ENCODE measurements at places on chromosomes 12 and 14.

DNA sequence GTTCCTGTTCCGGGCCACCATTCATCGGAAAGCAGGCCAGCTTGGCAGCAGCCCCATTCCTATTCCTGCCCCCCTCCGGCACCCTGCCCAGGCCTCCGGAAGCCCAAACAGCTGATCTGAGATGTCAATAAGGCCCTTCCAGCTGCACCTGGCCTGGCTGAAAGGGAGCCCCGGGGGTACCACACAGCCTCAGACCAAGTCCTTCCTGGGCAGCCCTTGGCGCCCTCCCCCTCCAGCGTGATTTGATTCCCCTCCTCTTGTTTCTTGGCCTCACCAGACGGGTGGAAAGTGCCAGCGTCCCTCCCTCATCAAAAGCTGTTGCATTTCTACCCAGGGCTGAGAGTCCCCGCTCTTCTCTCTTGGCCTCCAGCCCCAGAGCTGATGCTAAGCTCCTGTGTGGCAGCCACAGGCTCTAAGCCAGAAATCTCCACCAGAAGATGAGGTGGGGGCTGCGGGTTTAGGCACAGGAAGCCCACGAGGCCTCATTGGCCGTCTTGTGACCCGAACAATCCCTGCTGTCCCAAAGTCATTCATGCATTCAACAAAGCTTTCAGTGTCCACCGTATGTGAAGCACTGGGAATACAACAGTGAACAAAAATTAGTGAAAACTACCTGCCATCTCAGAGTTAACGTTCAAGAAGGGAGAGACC lies 215.4 kb downstream of the SLC41A2 start:
- no peak overlapping the region for H3K4me3 ChIP-seq
- H3K27ac ChIP-seq: no peak overlapping the region
- peaks cover 59% of the 10 kb centered on the region for H3K4me1 ChIP-seq
- peaks cover 2% of the 10 kb centered on the region for H3K36me3 ChIP-seq
- H3K27me3 ChIP-seq: no peaks in the 10 kb centered on the region

GRCh38 chr14:34722723-34723545 lies 8.5 kb upstream of the CFL2 start:
- DNase-seq: peak; percentile 56
- H3K27me3 ChIP-seq: peaks cover 2% of the 10 kb centered on the region
- H3K27ac ChIP-seq: no peak overlapping the region

DNA sequence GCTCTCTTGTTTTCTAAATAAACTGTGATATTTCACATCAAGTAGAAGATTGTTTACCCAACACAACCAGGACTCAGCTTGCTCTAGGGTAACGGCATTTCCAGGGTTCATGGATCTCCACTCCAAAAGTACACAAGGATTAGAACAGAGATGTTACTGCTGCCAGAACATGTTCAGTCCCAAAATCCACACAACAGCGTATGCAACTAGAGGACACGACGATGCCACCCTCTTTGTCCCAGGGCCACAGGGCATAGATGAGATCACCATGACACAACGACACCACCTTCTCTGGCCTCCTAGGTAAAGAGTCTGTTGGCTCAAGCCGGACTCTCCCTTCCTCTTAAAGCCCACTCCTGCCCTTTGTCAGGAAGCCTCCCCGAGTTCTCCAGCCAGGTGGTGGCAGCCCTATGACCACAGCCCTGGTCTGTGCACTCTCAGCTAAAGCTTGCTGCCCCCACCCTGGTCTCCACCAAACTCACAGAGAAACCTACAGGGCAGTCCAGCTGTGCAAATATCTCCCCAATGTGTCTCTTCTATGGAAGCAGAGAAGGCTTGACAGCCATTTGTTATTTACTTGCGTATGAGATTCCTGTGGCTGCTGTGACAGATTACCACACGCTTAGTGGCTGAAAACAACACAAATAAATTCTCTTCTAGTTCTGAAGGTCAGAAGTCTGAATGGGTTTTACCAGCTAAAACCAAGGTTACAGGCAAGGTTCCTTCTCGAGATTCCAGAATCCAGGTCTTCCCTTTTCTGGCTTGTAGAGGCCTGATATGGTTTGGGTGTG lies 10.3 kb downstream of the CLMN start:
- H3K36me3 ChIP-seq: no peaks in the 10 kb centered on the region
- peaks cover 5% of the 10 kb centered on the region for H3K4me1 ChIP-seq
- no peak overlapping the region for H3K4me3 ChIP-seq
- DNase-seq: no peak
- no peak overlapping the region for H3K27ac ChIP-seq

DNA sequence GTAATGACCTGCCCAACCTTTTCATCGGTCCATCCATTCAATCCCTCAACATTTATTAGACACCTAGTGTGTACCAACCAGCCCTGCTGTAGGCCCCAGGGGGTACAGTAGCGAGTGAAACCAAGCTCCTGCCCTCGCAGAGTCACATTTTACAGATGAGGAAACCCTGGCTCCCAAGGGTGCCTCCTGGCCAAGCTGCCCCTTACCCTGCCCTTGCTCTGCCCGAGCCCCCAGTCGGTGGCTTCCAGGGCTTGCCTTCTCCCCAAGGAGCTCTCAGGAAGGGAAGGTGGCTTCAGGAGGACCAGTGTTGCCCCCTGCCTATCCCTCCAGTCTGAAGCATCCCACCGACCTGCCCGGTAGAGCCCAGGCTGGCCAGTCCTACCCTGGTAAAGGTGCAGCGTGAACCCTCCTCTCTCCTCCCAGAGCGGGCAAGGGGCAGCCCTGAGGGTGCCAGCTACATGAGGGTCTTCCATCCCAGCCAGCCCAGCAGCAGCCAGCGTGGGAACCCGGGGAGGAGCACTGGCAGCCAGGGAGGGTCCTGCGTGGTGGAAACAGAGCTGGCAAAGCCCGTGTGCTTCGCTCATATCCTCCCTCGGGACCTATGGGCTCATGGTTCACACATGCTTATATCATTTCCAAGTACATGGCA lies 670 bp upstream of the BEGAIN start:
- H3K27me3 ChIP-seq: peaks cover 13% of the 10 kb centered on the region
- H3K4me3 ChIP-seq: peak overlapping the region; percentile 58
- no peak overlapping the region for H3K27ac ChIP-seq

DNA sequence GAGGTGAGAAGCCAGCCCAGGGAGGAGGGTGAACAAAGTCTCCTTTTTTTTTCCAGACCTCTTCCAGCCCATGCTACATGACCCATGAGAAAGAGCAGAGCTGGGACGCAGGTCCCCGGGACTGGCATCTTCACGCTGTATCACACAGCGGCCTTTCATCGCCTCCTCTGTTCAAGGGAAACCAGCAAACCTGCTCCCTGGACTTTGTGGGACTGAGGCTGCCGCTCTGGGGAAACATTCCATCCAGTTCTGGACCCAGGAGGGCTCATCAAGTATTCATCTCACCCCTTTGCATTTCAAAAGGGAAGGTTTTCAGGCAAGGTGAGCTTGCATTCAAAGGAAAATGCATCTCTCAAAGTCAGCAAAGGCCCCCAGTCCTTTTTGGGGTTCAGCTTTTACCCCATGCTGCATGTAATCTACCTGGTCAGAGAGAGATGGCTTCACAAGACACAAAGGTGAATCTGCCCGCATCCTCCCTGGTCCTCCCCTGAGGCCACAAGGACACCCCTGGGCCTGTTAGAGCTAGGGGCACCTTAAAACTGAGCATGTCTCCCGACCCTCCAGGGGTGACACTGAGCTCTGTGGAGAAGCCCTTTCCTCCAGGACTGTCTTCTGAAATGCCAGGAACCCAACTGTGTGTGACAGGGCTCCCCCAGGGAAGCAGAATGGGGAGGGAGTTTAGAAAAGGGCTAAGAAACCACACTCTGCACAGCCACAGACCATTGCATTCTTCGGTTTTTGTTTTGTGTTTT lies 21.2 kb upstream of the MEG3 start:
- H3K4me1 ChIP-seq: no peaks in the 10 kb centered on the region
- no peaks in the 10 kb centered on the region for H3K27me3 ChIP-seq
- H3K36me3 ChIP-seq: no peaks in the 10 kb centered on the region
- H3K27ac ChIP-seq: no peak overlapping the region
- no peak overlapping the region for H3K4me3 ChIP-seq

GRCh38 chr12:1821805-1822204 lies 1.4 kb downstream of the LRTM2 start:
- no peaks in the 10 kb centered on the region for H3K4me1 ChIP-seq
- H3K27me3 ChIP-seq: peaks cover 14% of the 10 kb centered on the region
- no peak overlapping the region for H3K27ac ChIP-seq
- H3K36me3 ChIP-seq: no peaks in the 10 kb centered on the region
- DNase-seq: no peak

DNA sequence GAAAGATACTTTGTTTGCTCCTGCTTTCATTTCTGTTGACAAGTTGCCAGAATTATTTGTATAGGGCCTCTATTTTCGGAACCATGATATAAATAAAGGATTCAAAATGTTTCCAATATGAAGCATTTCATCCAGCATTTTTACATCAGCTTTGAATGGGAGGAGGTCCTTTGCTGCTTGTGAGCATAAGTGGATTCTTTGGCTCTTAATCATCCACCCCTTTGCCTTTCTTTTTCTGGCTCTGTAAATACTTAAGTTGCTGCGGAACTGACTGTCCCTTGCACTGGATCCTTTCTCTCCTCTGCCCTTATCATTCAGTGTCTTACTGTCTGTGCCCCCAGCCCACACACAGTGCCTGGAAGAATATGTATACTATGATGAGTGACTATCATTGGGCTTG lies 357.3 kb upstream of the RGS6 start:
- no peaks in the 10 kb centered on the region for H3K27me3 ChIP-seq
- no peak overlapping the region for H3K27ac ChIP-seq
- H3K4me1 ChIP-seq: peaks cover 2% of the 10 kb centered on the region

DNA sequence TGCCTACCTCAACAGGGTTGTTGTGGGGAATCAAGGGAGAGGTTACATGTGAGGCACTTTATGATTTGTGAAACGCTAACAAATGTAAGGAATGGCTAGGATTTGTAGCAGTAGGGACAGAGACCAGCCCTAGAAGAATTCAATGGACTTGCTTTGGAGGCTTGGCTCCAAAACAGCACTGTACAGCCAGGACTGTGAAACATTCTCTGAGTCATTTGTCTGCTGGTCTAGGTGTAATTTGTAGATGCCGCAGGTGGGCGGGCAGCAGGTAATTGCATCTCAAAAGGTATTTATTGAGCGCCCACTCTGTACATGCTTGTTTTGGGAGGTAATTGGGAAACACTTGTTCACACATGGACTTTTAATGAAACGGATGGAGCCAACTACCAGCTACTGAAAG lies 11.4 kb downstream of the SLC7A8 start:
- peaks cover 22% of the 10 kb centered on the region for H3K4me1 ChIP-seq
- no peak overlapping the region for H3K4me3 ChIP-seq
- no peaks in the 10 kb centered on the region for H3K27me3 ChIP-seq
- H3K27ac ChIP-seq: no peak overlapping the region
- H3K36me3 ChIP-seq: no peaks in the 10 kb centered on the region

- H3K4me3 ChIP-seq: no peak overlapping the region
- H3K36me3 ChIP-seq: no peaks in the 10 kb centered on the region
- no peak for DNase-seq
- H3K27ac ChIP-seq: no peak overlapping the region
Observed at GRCh38 chr14:59376686-59377085, 88.5 kb downstream of the GPR135 start.

DNA sequence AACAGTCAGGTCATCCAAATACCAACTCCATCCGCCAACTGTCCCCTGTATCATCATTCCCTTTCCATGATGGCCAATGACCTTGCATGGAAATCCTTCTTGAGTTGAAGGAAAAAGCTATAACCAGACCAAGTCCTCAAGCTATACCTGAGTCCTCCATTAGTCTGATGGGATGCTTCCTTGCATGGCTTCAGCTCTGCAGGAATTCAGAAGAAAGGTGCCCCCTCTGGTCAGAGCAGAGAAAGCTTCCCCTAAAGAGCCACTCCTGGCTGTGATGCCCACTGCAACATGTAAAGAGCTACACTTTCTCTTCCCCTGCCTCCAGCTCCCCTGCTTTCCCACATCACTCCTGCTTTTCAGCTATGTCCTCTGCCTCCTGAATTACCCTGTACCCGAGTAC lies 43.1 kb upstream of the FKBP4 start:
- H3K36me3 ChIP-seq: no peaks in the 10 kb centered on the region
- H3K4me1 ChIP-seq: no peaks in the 10 kb centered on the region
- H3K27ac ChIP-seq: no peak overlapping the region
- no peak for DNase-seq
- H3K27me3 ChIP-seq: peaks cover 3% of the 10 kb centered on the region
- no peak overlapping the region for H3K4me3 ChIP-seq

GRCh38 chr12:29763301-29763683 lies 20.4 kb downstream of the TMTC1 start:
- no peaks in the 10 kb centered on the region for H3K4me1 ChIP-seq
- H3K27me3 ChIP-seq: no peaks in the 10 kb centered on the region
- H3K36me3 ChIP-seq: no peaks in the 10 kb centered on the region
- DNase-seq: no peak

GRCh38 chr12:19998961-19999804 lies 369.2 kb upstream of the PDE3A start:
- no peak for DNase-seq
- H3K36me3 ChIP-seq: no peaks in the 10 kb centered on the region
- no peak overlapping the region for H3K27ac ChIP-seq
- no peaks in the 10 kb centered on the region for H3K4me1 ChIP-seq

GRCh38 chr14:81927070-81927469 lies 393.4 kb upstream of the SEL1L start:
- no peaks in the 10 kb centered on the region for H3K36me3 ChIP-seq
- no peak overlapping the region for H3K27ac ChIP-seq
- no peaks in the 10 kb centered on the region for H3K4me1 ChIP-seq
- H3K27me3 ChIP-seq: no peaks in the 10 kb centered on the region
- no peak for DNase-seq
- H3K4me3 ChIP-seq: no peak overlapping the region

DNA sequence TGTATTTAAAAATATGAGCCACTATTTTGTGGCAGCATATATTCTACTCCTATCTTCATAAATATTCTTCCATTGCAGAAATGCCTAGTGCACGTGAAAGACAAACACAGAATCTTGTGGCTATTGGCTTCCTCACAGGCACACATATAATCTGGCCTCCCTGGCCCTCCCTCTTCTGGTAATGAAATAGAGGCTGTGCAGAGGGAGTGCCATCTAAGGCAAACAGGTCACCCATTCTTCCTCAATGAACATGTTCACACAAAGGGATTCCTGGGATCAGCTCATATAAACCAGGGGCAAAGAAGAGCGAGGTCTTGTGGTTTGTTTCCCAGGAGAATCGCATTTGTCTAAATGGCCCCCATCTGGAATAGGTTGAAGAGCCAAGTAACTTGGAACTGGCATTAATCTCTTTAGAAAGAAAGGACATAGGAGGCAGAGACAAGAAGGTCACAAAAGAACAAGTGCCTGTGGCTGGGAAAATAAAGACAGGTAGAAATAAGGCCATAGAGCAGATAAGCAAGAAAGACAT lies 171.6 kb upstream of the PTPRQ start:
- no peak for DNase-seq
- no peak overlapping the region for H3K27ac ChIP-seq
- no peaks in the 10 kb centered on the region for H3K4me1 ChIP-seq
- no peak overlapping the region for H3K4me3 ChIP-seq

GRCh38 chr12:76745343-76745742 lies 18.6 kb upstream of the ZDHHC17 start:
- H3K4me3 ChIP-seq: no peak overlapping the region
- peaks cover 5% of the 10 kb centered on the region for H3K27me3 ChIP-seq
- H3K4me1 ChIP-seq: no peaks in the 10 kb centered on the region
- DNase-seq: no peak

DNA sequence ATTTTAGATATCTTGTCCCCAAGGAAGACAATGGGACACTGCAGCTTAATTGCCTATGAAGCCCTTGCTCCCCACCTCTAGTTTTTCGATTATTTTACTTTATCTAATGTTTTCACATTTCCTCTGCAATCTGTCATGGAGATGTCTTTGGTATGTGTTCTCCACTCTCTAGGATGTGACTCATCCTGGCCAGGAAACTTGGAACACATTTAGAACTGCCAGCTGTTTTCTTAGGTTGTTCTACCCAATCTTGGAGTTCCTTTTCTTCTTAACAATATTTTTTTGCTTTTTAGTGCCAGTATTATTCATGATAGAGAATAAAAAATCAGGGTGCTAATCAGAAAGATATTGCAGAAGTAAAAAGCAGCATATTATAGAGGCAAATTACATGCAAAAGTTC lies 101.7 kb upstream of the CLEC14A start:
- no peaks in the 10 kb centered on the region for H3K36me3 ChIP-seq
- no peak overlapping the region for H3K27ac ChIP-seq
- DNase-seq: no peak
- no peak overlapping the region for H3K4me3 ChIP-seq

All from activated CD8-positive, alpha-beta T cell treated with anti-CD3 and anti-CD28 coated beads for 36 hours (primary cell).